SIG-M5 (cell line): ENCODE measurements at places on chromosomes 1 and 21.

DNA sequence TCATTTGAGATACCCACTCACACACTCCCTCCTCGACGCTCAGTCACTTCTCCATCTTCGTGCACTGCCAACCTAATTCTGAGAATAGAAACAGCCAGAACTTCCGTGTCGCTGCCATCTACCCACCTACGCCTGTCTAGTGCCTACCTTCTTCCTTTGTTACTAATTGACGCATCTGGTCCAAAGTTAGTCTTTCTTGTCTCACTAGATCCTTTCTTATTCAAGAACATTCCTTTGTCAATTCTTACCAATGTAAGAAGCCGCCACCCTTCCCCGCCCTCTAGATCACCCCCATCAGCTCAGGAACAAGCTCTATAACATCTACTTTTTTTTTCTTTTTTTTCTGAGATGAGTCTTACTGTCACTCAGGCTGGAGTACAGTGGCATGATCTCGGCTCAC is 3.7 kb downstream of the PADI6 start:
- no peak for DNase-seq

- DNase-seq: no peak
These were observed 6.7 kb upstream of the TNFRSF8 start for GRCh38 chr1:12056331-12056841.

DNA sequence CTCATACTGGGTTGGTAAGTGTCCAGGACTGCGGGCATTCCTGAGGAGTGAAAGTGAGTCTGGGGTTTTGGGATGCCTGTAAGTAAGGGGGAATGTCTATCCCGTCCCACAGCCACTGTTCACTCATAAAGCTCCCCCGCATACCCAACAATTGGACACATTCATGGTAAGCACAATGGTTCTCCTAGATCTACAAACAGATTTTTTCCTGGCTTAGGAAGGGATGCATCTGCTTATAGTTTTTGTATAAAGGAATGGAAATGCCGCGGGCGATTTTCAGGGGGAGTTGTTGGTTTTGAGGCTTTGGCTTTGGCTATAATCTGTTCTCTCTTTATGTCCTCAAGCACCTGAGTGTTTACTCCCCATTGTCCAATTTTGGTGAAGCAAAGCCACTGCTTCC is 7.1 kb downstream of the ERVH48-1 start:
- no peak for DNase-seq

GRCh38 chr1:172308142-172308541 is 112.3 kb upstream of the C1orf105 start:
- no peak for DNase-seq

DNA sequence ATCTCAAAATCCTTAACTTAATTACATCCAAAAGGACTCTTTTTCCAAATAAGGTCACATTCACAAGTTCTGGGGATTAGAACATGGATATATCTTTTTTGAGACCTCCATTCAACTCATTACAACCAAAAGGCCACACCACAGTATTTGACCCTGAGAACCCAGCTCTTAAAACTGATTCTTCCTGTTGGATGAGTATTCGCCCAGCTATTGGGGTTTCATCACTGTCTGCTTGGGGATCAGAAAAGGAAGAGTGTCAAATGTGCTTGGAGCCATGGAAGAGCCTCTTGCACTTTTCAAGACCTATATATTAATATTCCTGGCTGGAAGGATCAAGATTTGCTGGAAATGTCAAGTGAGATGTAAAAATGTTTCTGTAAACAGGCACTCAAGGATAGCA is 5.4 kb upstream of the TINAGL1 start:
- DNase-seq: no peak

DNA sequence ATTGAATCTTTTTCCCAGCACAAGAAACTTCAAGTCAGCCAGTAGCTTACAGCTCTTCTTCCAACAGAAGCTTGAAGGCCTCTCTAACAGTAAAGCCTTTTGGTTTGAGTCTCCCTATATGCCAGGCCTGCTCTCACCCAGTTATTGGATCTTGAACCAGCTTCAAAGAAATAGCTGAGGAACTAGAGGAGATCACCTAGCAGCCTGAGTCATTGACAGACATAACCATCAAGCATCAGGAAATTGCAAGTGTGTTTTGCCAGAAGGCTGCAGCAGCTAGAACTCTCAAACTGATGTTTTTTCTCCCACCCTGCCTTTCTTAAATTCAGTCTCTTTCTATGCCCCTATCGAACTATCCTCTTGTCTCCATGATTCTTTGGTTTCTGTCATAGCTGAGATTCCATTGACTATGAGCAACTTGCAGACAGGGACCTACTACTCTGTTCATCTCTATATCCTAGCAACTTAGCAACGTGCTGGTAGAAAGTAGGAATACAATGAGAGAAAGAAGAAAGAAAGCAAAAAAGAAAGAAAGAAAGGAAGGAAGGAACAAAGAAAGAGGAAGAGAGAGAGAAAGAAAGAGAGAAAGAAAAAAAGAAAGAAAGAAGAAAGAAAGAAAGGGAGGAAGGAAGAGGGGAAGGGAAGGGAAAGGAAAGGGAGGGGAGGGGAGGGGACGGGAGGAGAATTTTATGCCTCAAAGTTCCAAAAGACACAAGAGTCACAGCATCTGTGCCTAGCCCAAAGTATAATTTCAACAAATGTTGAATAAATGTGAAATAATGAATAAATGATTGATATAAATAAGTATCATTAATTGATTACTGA is 60.0 kb upstream of the FGGY start:
- DNase-seq: no peak

DNA sequence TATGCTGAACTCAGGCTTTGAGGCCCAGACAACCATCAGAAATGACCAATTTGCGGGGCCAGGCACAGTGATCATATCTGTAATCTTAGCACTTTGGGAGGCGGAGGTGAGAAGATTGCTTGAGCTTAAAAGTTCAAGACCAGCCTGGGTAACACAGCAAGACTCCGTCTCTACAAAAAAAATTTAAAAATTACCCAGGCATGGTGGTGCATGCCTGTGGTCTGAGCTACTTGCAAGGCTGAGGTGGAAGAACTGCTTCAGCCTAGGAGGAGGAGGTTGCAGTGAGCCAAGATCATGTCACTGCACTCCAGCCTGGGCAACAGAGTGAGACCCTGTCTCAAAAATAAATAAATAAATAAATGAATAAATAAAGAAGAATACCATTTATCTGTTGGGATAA is 156.5 kb downstream of the EIF4G3 start:
- no peak for DNase-seq

GRCh38 chr1:48617252-48617651 is 145.2 kb upstream of the SPATA6 start:
- DNase-seq: no peak

DNA sequence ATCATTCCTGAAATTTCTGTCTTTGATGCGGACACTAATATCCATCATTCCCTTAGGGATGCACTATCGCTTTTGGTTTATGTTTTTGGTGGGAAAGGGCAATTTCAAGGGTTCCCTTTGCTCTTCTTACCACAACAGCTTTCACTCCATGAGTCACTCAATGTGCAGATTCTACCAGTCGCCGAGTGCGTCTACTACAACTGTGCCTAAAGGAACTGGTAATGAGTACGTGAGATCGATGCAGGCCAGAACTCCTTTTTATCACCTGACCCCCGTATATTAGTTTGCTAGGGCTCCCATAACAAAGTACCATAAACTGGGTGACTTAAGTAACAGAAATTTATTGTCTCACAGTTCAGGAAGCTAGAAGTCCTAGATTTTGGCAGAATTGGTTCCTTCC is 27.5 kb upstream of the TMEM54 start:
- DNase-seq: no peak

GRCh38 chr1:248783367-248783766 is 27.8 kb upstream of the LYPD8 start:
- no peak for DNase-seq

GRCh38 chr1:77412820-77413530 is 131.2 kb downstream of the AK5 start:
- no peak for DNase-seq

GRCh38 chr1:94672001-94672400 is 130.4 kb upstream of the F3 start:
- DNase-seq: no peak

- no peak for DNase-seq
These were observed 61.6 kb downstream of the COL18A1 start for GRCh38 chr21:45466330-45467220.

DNA sequence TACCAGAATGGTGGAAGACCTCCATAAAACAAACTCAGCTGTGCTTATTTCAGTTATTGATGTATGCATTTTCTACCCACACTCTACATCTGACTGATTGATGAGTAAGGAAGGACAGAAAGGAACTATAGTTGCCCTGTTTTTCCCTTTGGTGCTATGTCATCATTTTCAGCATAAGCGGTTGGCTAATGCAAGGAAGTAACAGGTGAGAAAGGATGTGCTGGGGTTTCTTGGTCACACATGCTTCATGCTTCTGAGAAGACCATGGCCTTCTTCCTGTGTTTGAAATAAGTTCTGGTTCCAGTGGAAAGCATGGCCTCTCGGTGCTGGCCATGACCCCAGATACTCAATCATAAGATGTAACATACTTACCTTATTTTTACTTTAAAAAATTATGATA is 541.2 kb downstream of the PTPRU start:
- no peak for DNase-seq

- DNase-seq: no peak
These were observed 66.6 kb downstream of the BCAR3 start for GRCh38 chr1:93614986-93615581.

DNA sequence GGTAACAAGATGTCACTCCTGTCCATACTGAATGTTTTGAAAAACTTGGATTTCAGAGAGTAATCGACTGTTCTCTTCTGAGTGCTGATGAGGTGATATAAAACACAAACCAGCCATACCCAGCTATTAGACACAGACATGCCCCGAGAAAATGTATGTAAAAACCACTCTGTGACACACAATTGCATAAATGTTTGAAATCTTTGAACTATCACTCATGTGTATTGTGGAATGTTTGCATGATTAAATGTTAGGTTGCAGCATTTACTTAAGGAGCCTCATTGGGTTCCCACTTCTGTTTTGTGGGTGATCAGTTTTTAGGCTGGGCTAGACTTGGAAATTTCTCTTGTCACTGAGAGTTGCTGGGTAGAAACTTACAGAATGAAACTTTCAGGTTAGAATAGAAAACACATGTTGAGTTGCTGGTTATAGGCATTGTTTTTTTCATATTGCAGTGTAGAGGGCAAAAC is 270.4 kb upstream of the B3GALT2 start:
- DNase-seq: no peak

DNA sequence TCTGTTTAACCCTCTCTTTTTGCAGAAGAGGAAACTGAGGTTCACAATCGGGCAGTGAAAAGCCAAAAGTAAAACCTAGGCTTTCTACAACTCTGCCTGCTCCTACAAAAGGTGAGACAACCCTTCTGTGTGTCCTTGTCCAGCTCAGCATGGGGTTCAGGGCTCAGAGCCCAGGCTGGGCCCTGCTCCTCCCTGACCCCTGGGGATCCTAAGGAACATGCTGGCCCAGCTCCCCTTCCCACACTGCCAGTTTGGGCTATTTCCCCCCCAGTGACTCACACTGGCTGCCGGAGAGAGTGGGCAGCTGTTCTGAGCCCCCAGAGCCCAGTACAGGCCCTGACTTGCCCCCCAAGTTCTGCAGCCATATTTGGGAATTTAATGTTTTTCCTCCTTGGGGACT is 8.9 kb downstream of the FAM229A start:
- DNase-seq: no peak

DNA sequence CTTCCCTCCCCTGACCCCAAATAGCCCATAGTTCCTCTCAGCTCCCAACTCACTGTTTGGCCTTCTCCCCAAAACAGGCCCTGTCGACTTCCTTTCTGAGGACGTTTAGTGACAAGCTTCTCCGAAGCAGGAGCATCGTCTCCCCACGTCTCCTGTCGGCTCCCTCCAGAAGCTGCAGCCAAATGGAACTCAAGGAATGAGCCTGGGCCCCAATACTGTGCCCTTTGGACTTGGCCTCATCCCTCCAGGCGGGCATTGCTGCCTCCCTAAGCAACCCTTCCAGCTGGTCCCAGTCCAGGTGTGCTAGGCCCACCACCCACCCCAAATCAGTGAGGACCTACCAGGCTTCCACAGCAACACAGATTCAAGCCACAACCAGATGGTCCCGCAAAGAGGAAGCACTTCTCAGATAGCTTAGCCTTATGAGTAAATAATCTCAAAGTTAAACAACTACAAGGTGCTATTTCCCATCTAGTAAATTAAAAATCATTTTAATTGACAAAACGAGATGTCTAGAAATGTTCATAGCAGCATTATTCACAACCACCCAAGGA is 33.0 kb downstream of the ACOT7 start:
- no peak for DNase-seq

GRCh38 chr1:1024771-1025699 is 5.1 kb downstream of the AGRN start:
- DNase-seq: no peak
